ENCODE measurements at places on chromosomes 6 and 20.

DNA sequence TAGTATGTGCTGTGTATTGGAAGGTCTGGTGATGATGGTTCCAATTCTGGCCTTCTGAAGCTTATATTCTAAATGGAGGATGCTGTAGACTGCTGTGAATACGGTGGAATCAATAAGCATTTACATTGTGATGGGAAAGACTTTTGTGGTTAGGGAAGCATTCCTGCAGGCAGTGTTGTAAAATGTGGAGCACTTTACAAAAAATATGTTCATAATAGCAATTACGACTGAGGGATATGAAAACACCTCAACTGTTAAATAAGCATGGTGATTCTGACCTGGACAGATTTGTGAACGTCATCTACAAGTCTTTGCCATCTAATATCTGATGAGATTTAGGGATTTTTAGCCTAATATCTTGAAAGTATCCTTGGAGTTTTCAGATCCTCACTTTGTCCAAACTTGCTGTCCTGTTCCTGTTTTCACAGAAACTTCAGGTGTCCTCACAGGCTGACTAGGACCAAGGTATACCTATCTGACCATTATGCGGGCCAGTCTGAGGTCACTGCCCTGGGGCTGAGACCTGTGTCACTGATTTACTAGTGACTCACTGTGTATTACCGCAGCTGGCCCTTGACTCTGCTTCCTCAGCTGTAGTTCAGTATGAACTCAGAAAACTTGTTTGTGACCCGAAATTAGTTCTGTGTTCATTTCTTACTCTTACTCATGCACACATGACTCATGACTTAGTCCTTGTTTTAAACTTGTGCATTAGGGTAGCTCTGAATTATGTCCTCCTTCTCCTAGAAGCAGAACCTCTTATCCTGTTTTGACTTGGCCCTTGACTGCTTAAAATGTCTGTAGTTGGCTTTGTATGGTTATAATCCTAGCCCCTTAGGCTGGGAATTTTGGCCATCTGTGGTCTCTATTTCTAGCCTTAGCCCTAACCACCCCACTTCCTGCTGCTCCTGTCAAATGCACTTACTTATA, 343.0 kb downstream of the CDKAL1 start:
- peak; percentile 64 for DNase-seq

- DNase-seq = no peak
Measured at GRCh38 chr6:116035616-116036015, 25.1 kb downstream of the FRK start.

DNA sequence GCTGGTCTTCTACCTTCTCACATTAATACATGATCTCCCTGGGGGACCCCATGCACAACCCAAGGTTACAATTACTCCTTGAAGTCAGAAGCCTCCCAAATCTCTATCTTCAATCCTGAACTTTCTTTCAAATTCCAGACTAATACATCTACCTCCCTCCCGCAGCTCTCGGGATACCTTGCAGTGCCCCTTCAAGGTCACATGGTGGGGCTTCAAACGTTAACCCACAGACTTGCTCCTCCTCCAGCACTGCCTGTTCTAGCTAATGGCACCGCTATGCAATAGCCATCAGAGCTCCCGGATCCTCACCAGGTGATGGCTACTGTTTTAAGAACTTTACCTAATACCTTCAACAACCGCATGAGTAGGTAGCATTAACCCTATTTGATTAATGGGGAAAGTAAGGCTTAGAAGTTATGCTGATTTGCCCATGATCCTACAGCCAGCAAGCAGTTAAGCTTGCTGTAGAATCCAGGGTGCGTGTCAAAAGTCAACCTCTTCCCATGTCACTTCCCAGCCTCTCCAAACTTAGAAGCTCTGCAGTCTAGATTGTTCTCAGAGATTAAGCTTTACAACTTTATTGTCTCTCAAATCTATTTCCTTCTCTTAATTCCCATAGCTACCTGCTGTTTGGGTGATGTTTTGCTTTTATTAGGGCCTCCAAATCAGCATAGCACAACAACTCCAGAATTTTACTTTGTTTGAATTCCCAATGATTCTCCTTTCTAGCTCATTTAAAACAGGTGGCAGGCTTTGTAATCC, 44.7 kb downstream of the PLAGL1 start:
- no peak for DNase-seq

DNA sequence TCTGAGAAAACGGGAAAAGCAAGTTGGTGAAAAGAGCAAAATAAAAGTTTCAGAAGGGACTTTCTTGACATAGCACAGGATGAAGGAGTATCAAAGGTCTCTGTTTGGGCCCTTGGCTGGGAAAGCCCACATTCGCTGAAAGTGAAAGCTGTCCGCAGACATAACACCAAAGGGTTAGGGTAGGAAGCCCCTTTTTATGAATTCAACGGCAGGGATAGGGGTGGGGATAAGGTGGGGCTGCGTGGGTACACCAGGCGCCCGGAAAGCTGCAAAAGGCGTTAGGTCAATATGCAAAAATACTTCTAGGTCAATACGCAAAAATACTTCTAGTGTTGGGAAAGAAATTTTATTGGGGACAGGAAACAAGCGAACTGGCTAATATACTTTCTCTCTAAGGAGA, 135.1 kb downstream of the OR2B2 start:
- no peak for DNase-seq

DNA sequence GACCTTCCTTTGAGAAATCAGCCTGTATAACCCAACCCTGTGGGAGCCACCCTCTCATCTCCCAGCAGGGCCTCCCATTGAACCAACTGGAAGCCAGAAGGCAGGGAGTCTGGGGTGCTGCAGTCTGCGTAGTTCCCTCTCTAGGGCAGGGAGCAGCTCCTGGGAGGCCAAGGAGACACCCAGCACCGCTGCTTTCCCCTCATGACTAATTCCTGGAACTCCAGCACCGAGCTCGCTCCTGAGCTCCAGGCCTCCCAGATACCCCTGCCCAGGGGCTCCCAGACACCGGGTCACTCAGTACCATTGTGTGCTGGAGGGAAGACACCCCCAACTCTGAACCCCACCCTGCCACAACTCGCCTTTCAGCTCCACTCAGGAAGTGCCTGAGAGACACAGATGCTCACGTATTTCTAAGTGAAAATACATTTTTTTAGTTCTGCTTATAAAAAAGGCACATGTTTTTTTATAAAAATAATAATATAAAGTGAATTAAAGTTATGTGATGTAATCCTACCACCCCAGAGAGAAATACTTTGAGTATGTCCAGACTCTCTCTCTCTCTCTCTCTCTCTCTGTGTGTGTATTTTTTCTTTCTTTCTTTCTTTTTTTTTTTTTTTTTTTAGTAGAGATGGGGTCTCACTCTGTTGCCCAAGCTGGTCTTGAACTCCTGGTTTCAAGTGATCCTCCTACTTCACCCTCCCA, 17.5 kb downstream of the PIM1 start:
- no peak for DNase-seq

DNA sequence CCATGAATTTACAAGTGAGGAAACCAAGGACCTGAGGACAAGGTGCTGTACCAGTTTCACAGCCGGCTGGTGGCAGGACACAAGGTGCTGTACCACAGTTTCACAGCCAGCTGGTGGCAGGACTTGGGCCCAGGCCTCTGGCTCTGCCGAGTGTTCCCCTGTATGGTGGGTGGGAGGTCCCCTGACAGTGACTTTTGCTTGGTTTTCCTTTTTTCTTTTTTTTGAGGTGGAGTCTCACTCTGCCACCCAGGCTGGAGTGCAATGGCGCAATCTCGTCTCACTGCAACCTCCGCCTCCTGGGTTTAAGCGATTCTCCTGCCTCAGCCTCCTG, 212.4 kb downstream of the LY86 start:
- no peak for DNase-seq

GRCh38 chr20:53783768-53784167, 190.1 kb upstream of the ZNF217 start:
- no peak for DNase-seq

DNA sequence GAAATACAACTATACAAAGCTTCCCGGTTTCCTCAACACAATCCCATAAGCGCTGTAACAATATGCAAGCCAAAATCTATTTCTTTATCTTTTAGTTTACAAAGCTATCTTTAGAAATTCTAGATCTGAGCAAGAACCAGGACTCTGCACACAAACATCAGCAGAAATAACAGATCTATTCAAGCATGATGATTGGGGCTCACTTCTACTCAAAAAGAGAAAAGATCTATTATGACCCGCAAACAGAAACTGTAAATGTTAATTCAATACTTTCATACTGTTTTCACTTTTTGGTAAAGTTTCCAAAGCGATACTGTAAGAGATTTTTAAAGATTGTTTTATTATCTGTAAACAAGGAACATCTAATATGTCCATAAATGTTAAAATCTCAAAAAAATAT, 86.6 kb downstream of the SESN1 start:
- no peak for DNase-seq

GRCh38 chr6:166866839-166867637, 89.3 kb downstream of the RNASET2 start:
- DNase-seq = no peak

DNA sequence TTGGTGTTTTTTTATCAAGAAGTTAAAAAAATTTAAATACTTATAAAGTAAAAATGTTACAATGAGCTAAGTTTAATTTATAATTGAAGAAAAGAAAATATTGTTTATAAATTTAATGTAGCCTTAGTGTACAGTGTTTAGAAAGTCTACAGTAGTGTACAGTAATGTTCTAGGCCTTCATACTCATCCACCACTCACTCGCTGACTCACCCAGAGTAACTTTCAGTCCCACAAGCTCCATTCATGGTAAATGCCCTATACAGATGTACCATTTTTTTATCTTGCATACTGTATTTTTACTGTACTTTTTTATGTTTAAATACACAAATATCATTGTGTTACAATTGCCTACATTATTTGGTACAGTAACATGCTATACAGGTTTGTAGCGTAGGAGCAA, 26.0 kb downstream of the HTR1E start:
- no peak for DNase-seq

DNA sequence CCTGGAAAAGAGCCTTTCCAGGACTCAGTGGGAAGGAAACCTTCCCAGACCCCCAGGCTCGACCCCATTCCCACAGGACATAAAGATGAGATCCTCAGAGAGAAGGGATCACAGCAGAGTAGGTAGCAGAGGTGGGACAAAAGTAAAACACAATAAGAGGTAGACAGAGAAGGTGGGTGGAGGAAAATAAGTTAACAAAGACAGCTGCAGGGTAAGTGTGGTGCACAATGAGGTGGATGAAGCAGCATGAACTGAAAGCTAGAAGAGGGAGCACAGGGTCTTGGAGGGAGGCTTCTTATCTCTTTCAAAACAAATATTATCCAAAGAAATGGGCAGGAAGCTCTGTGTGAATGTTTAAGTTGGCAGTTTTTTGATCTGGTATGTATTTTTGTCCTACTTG, 14.0 kb upstream of the MAP7 start:
- no peak for DNase-seq

GRCh38 chr6:8628063-8628462, 192.7 kb upstream of the SLC35B3 start:
- DNase-seq = no peak

GRCh38 chr6:81843302-81843701, 90.8 kb upstream of the TENT5A start:
- no peak for DNase-seq

DNA sequence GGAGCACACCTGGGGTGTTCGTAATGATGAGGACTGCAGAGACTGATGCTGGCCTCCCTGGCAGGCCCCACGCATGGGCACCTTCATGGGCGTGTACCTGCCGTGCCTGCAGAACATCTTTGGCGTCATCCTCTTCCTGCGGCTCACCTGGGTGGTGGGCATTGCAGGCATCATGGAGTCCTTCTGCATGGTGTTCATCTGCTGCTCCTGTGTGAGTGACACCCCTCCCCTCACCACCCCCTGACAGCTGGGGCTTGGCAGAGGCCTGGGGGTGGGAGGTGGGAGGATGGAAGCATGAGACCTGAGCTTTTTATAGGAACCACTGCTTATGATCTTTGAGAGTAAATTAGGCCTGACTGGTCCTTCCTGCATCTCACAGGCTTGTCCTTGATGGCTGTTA, 6.7 kb downstream of the SLC12A5 start:
- DNase-seq = no peak

- no peak for DNase-seq
Measured at GRCh38 chr6:138393871-138394783, 9.9 kb upstream of the HEBP2 start.

DNA sequence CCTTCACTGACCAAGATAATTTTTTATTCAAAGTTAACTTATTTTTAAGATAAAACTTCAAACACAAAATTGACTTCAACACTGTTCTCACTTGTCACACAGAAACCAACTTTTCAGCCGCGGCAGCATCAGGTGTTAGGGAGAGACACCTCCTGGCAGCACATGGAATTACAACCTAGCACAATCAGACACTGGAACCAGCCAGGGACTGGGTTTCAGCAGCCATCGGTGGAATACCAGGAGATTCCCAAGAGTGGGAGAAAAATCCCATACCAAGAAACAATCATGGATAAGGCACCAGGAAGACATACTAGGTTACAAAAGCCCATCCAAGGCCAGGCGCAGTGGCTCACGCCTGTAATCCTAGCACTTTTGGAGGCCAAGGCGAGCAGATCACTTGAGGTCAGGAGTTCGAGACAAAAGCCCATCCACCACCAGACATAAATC, 70.0 kb downstream of the SNX5 start:
- peak; percentile 69 for DNase-seq

DNA sequence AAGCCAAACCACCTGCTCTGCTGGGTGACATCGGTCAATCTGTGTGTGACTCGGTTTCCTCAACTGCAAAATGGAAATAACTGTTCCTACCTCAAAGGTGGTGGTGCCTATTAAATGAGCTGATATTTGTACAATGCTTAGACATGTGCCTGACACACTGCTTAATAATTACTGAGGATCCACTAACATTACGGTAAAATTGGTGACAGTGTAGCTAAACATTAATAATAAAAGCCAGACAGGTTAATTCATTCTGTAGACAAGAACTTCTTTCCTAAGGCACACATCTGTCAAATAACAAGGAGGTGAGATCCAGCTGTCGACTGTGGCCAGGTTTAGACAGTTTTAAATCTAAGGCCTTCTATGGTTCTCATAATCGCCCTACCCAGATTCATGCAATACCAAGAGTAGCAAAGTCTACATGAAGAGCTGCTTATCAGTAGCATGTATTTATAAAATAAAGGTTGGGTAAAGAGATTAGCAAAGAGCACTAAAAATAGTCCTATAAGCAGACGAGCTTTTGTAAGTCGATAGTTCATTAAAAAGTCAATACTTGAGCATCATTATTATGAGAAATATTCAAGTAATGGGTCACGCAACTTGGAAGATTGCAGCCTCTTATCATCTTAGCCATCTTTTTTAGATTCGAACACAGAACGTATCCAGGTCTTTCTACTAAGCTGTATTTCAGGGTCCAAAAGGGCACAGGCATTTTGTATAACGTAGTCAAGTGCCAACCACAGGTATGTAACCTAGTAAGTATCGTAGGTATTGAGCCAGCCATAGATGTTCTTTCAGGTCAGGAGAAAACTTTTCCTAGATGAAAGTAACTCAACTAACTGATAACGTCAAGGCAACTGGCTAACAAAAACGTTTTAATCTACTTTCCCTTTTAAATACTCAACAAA, 3.2 kb downstream of the CNKSR3 start:
- DNase-seq = no peak

All from hepatic stellate cell (primary cell).